Osteocyte (in vitro differentiated cells): ENCODE measurements at places on chromosomes 11 and 22. TPM values are rescaled to one million over a fixed set of nuclear protein-coding genes. Genes with fewer than 3 reads are reported as not detected.

DNA sequence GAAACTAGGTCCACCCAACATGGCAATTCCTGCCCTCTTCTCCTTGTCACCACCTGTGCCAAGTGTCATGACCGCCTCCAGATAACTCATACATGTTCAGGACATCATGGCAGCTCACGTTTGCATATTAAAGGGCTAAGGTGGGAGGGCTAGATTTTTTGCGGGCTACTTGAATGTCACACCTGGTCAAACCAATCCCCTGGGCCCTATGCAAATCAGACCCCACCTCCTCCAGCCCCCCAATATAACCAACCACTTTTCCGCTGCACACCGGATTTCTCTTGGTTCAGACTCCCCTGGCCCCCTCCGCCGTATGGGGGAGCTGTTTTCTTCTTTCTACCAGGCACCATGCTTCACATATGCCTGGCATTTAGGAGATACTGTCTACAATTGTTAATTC, 12.6 kb downstream of the UPB1 start:
- H3K27me3 ChIP-seq: no peaks in the 10 kb centered on the region
- DNase-seq: no peak
- no peak overlapping the region for H3K27ac ChIP-seq

- DNase-seq: peak; percentile 75
- no peak overlapping the region for H3K4me3 ChIP-seq
- H3K27ac ChIP-seq: no peak overlapping the region
- H3K4me1 ChIP-seq: no peaks in the 10 kb centered on the region
- H3K27me3 ChIP-seq: no peaks in the 10 kb centered on the region
- H3K36me3 ChIP-seq: no peaks in the 10 kb centered on the region
Measured at GRCh38 chr22:48855593-48856307, 971.9 kb downstream of the BRD1 start.

GRCh38 chr11:55714982-55715888, 53.2 kb downstream of the OR4C6 start:
- H3K27ac ChIP-seq: no peak overlapping the region
- no peaks in the 10 kb centered on the region for H3K4me1 ChIP-seq
- no peak for DNase-seq
- no peaks in the 10 kb centered on the region for H3K36me3 ChIP-seq
- H3K4me3 ChIP-seq: no peak overlapping the region

- peaks cover 24% of the 10 kb centered on the region for H3K4me1 ChIP-seq
- no peak overlapping the region for H3K27ac ChIP-seq
- no peaks in the 10 kb centered on the region for H3K27me3 ChIP-seq
- H3K4me3 ChIP-seq: no peak overlapping the region
- H3K36me3 ChIP-seq: peaks cover 2% of the 10 kb centered on the region
Measured at GRCh38 chr22:42976217-42976933, 38.6 kb downstream of the PACSIN2 start.

DNA sequence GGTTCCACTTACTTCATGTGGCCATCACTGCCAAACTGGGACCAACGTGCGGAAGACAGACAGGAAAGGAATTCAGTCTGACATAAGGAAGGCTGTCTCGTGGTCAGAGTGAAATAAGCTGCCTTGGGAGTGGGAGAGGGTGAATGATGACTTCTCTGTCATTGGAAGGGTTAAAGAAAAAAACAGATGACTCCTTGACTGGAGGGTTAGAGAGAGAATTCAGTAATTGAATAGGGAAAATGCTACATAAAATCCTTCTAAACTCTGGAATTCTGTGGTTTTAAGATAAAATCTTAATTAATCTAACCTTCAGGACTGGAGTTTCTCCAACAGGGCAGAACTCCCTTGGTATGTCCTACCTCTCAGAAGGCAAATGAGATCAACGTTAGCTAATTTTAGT, 33.8 kb downstream of the RAB30 start:
- no peak for DNase-seq
- H3K27ac ChIP-seq: peak overlapping the region; percentile 53
- peaks cover 13% of the 10 kb centered on the region for H3K36me3 ChIP-seq
- no peaks in the 10 kb centered on the region for H3K27me3 ChIP-seq
- H3K4me3 ChIP-seq: no peak overlapping the region

DNA sequence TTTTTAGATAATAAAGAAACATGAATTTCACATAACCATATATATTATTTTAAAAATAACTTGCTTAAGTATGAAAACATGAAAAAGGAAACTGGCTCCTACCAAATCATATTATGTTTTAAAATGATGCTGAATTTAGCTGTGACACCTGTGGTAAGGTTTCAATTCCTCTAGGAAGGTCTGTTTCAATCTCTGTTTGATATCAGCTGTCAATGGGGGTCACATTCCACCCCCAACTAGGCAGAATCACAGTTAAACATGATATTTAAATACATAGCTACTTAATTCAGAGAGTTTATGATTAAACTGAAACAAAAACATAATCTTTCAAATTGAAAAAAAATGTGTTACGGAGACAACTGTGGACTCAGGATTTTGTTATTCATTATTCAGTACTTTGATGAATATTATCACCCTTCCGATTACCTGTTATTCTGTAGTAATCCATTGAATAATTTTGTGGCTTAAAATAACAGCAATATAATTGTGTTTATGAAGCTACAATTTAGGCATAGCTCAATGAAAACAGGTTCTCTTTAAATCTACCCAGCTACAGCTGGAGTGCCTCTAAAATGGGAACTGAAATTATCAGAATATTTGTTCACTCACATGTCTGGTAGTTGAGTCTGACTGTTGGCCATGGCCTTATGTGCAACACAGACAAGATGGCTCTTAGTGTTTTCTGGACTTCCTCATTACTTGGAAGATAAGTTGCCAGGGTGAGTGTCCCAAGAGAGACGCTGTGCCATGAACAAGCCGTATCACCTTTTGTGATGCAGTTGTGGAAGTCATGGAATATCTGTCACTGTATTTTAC, 244.6 kb upstream of the ANO3 start:
- H3K4me1 ChIP-seq: no peaks in the 10 kb centered on the region
- H3K36me3 ChIP-seq: no peaks in the 10 kb centered on the region
- no peak overlapping the region for H3K4me3 ChIP-seq
- H3K27ac ChIP-seq: no peak overlapping the region
- DNase-seq: no peak

DNA sequence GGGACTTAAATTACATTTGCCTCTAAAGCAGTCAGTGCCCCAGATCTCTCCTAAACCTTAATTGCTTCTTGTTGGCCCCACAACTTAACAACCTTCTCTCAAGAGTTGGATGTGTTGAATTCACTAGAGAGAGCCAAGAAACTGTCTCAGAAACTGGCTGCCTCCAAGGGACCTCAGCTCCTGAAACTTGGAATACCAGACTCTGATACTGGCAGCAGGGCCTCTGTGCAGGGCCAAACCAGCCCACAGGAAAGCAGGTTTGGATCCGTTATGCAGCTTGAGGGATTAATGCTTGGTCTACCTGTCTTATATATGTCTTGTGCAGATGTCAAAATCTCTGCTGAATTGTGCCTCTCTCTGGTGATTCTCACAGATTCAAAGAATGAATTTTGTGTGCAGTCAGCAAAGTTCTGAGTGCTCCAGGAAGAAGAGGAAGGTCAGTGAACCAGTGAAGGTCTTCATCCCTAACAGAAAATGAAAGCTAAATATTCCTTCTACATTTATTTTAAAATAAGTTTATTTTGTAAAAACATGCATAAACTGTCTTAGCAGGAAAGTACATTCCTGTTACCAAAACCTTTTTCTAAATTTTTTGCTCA, 70.8 kb downstream of the LIF start:
- DNase-seq: no peak
- peaks cover 17% of the 10 kb centered on the region for H3K4me1 ChIP-seq
- H3K36me3 ChIP-seq: no peaks in the 10 kb centered on the region

SERPIND1 gene
- not detected in 2 replicates for total RNA-seq

NADSYN1 gene
- 51.0 and 55.4 TPM in 2 replicates for total RNA-seq

TMEM191B gene
- 0.70 TPM in 1 of 2 replicates, not detected in the other for total RNA-seq

CRACR2B gene
- total RNA-seq: 3.9 and 4.2 TPM in 2 replicates
